ENCODE measurements at places on chromosomes 11 and 22. TPM values are rescaled to one million over a fixed set of nuclear protein-coding genes. Genes with fewer than 3 reads are reported as not detected.
A peak's percentile ranks its signal among the peaks of the same experiment; 100 is the strongest.

GRCh38 chr22:37230673-37231405 lies 13.2 kb downstream of the RAC2 start:
- no peak overlapping the region for H3K27ac ChIP-seq
- DNase-seq = no peak
- H3K27me3 ChIP-seq = no peaks in the 10 kb centered on the region
- peaks cover 16% of the 10 kb centered on the region for H3K4me1 ChIP-seq
- H3K36me3 ChIP-seq = no peaks in the 10 kb centered on the region

GRCh38 chr11:10716122-10716521 lies 22.6 kb upstream of the IRAG1 start:
- H3K4me1 ChIP-seq = no peaks in the 10 kb centered on the region
- no peak overlapping the region for H3K4me3 ChIP-seq
- H3K27me3 ChIP-seq = no peaks in the 10 kb centered on the region
- no peak for DNase-seq

DNA sequence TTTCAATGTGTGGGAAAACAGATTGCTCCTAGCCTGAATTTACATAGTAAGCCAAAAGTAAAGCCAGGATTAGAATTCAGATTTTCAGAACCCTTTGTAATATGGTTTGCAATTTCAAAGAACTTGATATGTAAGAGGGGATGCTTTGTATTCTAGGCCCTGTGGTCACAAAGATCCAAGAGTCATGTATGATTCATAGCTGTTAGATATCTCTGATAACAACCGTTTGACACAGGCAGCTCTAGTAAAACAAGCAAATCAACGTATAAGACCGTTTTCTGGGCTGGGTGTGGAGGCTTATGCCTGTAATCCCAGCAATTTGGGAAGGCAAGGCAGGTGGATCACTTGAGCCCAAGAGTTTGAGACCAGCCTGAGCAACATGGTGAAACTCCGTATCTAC lies 79.6 kb downstream of the EMSY start:
- H3K27ac ChIP-seq = no peak overlapping the region
- no peak overlapping the region for H3K4me3 ChIP-seq
- H3K36me3 ChIP-seq = no peaks in the 10 kb centered on the region
- DNase-seq = no peak
- H3K27me3 ChIP-seq = no peaks in the 10 kb centered on the region

The PATE1 gene
- not detected for total RNA-seq

GRCh38 chr11:121711939-121712338 lies 259.2 kb upstream of the SORL1-AS1 start:
- no peak overlapping the region for H3K27ac ChIP-seq
- no peak overlapping the region for H3K4me3 ChIP-seq
- no peak for DNase-seq
- H3K4me1 ChIP-seq = no peaks in the 10 kb centered on the region

- no peak overlapping the region for H3K27ac ChIP-seq
These were observed 47.7 kb downstream of the COMMD9 start for GRCh38 chr11:36241497-36241896.

GRCh38 chr11:34105957-34106504 lies 602 bp downstream of the NAT10 start:
- H3K27ac ChIP-seq = peak overlapping the region; percentile 95
- H3K27me3 ChIP-seq = no peaks in the 10 kb centered on the region
- no peaks in the 10 kb centered on the region for H3K36me3 ChIP-seq
- H3K4me1 ChIP-seq = peaks cover 16% of the 10 kb centered on the region
- peak overlapping the region; percentile 65 for H3K4me3 ChIP-seq

GRCh38 chr11:15641271-15642045 lies 526.7 kb downstream of the INSC start:
- no peaks in the 10 kb centered on the region for H3K27me3 ChIP-seq
- no peak overlapping the region for H3K4me3 ChIP-seq
- H3K36me3 ChIP-seq = no peaks in the 10 kb centered on the region
- DNase-seq = no peak
- H3K27ac ChIP-seq = no peak overlapping the region
- peaks cover 10% of the 10 kb centered on the region for H3K4me1 ChIP-seq

The RIBC2 gene
- total RNA-seq = 0.48 TPM

DNA sequence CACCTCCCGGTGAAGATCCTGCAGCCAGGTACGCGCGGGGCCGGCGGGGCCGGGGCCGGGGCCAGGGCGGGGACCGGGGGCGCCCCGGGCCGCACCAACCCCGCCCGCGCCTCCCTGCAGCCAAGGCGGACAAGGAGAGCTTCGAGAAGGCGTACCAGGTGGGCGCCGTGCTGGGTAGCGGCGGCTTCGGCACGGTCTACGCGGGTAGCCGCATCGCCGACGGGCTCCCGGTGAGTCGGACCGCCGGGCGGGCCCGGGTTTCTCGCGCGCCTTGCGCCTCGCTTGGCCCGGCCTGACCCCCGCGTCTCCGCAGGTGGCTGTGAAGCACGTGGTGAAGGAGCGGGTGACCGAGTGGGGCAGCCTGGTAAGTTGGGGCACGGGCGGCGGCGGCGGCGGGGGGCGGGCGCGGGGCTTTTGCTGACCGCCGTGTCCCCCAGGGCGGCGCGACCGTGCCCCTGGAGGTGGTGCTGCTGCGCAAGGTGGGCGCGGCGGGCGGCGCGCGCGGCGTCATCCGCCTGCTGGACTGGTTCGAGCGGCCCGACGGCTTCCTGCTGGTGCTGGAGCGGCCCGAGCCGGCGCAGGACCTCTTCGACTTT lies 531 bp downstream of the PIM3 start:
- no peaks in the 10 kb centered on the region for H3K27me3 ChIP-seq
- DNase-seq = peak; percentile 68
